Thoracic aorta (tissue), 2 donors: ENCODE measurements at places on chromosomes 11 and 22.

- no peak for DNase-seq
- H3K4me1 ChIP-seq = peaks cover 5% of the 10 kb centered on the region
- H3K27ac ChIP-seq = no peak overlapping the region
- H3K4me3 ChIP-seq = no peak overlapping the region
- H3K27me3 ChIP-seq = no peaks in the 10 kb centered on the region
These were observed 31.3 kb downstream of the RSF1 start for GRCh38 chr11:77789061-77789730.

DNA sequence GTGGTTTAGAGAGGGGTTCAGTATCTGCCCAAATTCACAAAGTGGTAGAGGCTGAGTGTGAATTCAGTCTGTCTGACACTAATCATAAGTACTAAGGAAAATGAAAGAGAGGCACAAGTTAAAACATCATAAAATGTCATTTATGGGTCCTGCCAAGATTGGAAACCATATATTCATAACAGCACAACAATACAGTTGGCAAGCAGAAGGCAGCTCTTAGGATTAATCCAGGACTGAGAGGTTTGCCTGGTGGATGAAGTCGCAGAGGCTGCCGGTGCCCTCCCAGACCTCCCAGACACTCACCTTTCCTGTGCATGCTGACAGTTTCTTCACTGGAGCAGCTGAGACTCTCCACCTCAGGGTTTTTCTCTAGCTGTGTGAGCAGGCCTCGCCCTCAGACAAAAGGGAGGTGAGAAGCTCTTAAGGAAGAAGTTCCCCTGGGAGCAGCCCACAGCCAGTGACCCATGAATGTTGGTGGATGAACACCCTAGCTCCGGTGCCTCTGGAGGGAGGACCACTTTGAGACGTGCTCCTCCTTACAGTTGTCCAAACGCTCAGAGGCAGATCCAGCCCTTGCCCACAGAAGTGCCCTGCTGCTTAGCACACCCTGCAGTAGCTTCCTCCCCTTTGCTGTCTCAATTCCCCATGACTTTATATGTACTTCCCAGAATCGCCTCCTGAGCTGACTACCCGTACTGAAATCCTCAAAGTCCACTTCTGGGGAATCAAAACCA, 43.7 kb downstream of the MAML2 start:
- DNase-seq = no peak
- H3K4me1 ChIP-seq = peaks cover 35% of the 10 kb centered on the region
- peak overlapping the region; percentile 16 for H3K27ac ChIP-seq
- no peaks in the 10 kb centered on the region for H3K36me3 ChIP-seq
- H3K27me3 ChIP-seq = no peaks in the 10 kb centered on the region

- no peaks in the 10 kb centered on the region for H3K36me3 ChIP-seq
- no peak for DNase-seq
- H3K27ac ChIP-seq = no peak overlapping the region
These were observed 17.5 kb downstream of the FGF3 start for GRCh38 chr11:69801513-69802335.

GRCh38 chr11:134516529-134516928, 104.5 kb upstream of the B3GAT1 start:
- no peaks in the 10 kb centered on the region for H3K27me3 ChIP-seq
- no peak for DNase-seq
- H3K36me3 ChIP-seq = no peaks in the 10 kb centered on the region

GRCh38 chr11:33942954-33943353, 51.1 kb upstream of the LMO2 start:
- no peak overlapping the region for H3K4me3 ChIP-seq
- H3K36me3 ChIP-seq = no peaks in the 10 kb centered on the region
- peaks cover 47% of the 10 kb centered on the region for H3K4me1 ChIP-seq
- peak; percentile 41 for DNase-seq
- no peaks in the 10 kb centered on the region for H3K27me3 ChIP-seq

GRCh38 chr11:108589136-108589535, 4.4 kb downstream of the EXPH5 start:
- H3K4me3 ChIP-seq = no peak overlapping the region
- H3K27ac ChIP-seq = no peak overlapping the region
- no peaks in the 10 kb centered on the region for H3K36me3 ChIP-seq
- no peaks in the 10 kb centered on the region for H3K27me3 ChIP-seq
- H3K4me1 ChIP-seq = no peaks in the 10 kb centered on the region

GRCh38 chr22:29821291-29822016, 16.6 kb downstream of the ASCC2 start:
- peaks cover 48% of the 10 kb centered on the region for H3K36me3 ChIP-seq
- no peak overlapping the region for H3K4me3 ChIP-seq
- H3K27me3 ChIP-seq = no peaks in the 10 kb centered on the region
- H3K4me1 ChIP-seq = peaks cover 6% of the 10 kb centered on the region
- peak; percentile 54 for DNase-seq
- H3K27ac ChIP-seq = peak overlapping the region; percentile 27

DNA sequence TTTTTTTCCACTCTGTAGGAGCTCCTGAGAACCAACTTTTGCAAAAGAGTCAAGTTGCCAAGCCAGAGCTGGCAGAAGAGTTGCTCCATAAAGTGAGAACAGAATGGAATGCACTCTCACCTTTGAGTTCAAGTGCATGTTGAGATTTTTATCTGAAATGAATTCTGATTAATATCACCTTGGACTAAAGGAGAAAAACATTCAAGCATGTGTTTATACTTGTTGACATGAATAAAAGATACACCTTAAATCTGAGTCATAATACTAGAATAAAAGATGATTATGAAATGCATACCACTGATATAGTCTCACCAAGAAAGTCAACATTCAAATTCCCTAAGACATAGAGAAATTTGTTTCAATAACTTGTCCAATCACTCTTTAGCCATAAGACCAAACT, 37.8 kb downstream of the ARL14EP start:
- H3K4me3 ChIP-seq = no peak overlapping the region
- H3K36me3 ChIP-seq = no peaks in the 10 kb centered on the region
- no peaks in the 10 kb centered on the region for H3K4me1 ChIP-seq
- H3K27me3 ChIP-seq = no peaks in the 10 kb centered on the region
- DNase-seq = no peak
